KBM-7 (cell line): ENCODE measurements at places on chromosomes 11 and 22.

GRCh38 chr11:132874638-132875037, 657.7 kb downstream of the OPCML start:
- no peak for DNase-seq

GRCh38 chr11:132993991-132994502, 538.3 kb downstream of the OPCML start:
- no peak for DNase-seq

DNA sequence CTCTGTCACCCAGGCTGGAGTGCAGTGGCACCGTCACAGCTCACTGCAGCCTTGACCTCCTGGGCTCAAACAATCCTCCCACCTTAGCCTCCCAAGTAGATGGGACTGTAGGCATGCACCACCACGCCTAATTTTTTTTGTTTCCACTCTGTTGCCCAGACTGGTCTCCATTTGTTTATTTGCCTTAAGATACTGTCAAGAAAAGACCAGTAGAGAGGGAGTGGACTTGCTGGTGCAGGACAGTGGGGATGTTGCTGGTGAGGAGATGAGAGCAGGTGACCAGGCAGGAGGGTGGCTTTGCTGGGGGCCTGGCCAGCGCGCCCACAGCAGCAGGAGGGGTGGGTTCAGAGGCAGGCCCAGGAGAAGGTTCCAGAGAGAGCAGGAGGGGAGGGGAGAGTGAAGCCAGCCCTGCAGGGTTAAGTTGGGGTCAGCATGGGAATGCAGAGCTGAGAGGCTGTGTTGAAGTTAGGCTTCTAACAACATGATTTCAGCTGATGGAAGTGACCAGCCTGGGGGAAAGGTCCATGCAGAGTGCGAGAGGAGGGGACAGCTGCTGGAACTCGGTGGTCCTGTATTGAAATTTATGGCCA, 35.8 kb downstream of the NADSYN1 start:
- DNase-seq: no peak

DNA sequence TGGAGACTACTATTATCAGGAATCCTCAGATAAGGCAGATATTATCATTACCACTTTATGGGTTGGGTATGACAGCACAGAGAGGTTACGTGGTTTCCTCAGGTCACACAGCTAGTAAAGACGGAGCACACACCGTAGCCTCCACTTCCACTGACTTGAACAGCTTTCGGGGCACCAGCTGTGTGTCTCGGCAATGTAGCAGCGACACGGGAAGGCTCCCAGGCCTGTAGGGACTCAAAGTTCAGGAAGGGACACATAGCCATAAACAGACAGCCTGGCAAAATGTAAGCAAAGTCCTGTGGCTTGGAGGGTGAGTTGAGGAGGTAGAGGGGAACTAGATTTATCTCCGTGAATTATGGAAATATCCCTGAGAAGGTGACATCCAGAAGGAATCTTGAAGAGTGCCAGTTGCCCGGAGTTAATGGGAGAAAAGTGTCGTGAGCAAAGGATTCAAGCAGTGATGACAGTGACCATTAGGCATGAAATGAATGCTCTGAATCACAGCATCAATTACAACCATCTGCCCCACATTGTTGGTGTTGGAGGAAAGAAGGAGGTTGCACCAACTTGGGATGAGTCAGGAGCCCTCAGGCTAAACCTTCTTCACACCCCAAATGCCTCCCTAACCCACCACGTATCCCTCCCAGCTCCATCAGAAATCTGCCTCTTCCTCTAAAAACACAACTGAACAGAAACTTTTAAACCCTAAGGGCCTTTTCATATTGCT, 106.7 kb upstream of the ASPHD2 start:
- no peak for DNase-seq

- DNase-seq: no peak
These were observed 579 bp downstream of the TANGO2 start for GRCh38 chr22:20021196-20022181.

- DNase-seq: no peak
These were observed 87.1 kb downstream of the MYEOV start for GRCh38 chr11:69380921-69381581.

GRCh38 chr11:120511820-120512738, 531 bp downstream of the GRIK4 start:
- no peak for DNase-seq

DNA sequence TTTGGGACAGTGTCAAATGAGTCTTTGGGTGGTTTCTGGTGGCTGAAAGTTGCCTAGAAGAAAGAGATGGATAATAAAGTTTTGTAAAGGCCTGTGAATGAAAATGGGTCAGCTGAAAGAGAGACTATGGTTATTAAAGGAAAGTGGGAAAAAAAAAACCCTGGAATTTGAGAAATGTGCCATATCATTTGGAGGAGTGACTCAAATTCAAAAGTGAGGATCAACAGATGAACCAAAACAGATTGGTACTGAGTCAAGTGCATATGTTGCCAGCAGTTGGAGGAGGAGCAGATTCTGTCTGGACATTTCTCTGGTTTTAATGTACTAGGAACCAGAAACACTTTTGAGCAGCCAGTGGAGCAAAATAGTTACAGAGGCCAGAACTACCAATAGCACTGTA, 339.8 kb downstream of the KCNA4 start:
- no peak for DNase-seq

GRCh38 chr11:6843670-6844069, 1.8 kb upstream of the OR10A5 start:
- no peak for DNase-seq

- DNase-seq: no peak
These were observed 83.2 kb upstream of the CLDN5 start for GRCh38 chr22:19607192-19608002.

- DNase-seq: no peak
These were observed 143.1 kb upstream of the RASSF10 start for GRCh38 chr11:12865863-12866595.
